ENCODE measurements at places on chromosomes 3 and 15.

DNA sequence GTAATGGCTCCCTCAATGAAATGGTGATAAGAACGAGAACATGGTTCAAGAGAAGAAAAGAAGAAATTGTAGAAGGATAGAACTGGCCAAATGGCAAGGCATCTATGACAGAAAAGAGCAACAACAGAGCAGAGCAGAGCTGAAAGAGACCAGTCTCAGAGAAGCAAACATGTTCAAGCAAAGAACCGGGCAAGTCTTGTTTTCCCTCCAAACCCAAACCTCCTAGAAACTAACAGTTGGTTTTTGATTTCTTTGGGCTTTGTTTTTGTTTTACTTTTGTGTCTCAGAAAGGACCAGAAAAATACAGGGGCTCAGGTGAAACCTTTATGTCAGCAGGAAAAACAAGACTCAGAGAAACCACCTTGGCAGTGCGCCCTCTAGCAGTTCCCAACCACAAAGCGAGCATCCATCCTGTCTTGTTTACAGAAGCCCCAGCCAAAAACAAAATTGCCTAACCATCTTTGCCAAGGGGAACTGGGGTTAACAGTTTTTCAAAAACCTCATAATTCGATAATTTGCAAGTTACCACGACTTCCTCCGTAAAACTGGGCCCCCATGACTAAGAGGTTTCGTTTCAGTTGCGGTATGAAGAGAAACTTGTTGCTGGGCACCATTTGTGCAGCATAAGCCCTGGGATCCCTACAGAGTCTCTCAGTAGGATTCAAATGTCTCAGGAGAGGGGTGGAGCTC is 159.2 kb upstream of the SLC24A5 start:
- DNase-seq = peak; percentile 25

- DNase-seq = no peak
These were observed 4.3 kb downstream of the RNU6-1 start for GRCh38 chr15:67835297-67836133.

DNA sequence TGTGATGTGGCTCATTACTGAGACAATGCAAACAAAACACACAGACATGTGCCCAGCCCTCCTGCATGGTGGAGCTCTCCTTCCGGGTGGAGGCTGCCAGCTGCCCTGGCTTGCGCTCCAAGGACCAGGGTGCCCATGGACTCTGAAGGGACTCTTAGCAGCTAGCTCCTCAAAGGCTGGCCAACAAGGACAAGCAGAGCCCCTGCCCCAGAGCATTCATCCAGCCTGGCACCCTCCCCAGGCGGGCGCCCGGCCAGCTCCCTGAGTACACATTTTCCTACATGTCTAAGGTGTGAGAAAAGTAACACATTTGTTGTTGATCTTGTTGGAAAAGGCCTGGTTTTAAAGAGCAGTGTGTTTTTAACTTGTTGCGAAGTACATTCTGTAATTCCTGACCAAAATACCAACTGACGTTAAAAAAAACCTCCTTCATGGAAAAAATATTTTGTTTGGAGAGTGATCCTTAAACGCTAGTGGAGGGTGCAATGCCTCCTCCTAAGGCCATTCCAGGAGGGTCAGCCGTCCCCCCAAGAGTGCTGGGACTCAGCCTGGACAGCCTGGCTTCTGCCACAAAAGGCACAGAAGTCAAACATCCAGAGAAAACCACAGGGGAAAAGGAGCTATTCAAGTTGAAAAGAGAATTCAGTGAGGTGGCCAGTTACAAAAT is 86.9 kb downstream of the KLF15 start:
- no peak for DNase-seq

GRCh38 chr3:420584-420983 is 224.0 kb downstream of the CHL1 start:
- no peak for DNase-seq

DNA sequence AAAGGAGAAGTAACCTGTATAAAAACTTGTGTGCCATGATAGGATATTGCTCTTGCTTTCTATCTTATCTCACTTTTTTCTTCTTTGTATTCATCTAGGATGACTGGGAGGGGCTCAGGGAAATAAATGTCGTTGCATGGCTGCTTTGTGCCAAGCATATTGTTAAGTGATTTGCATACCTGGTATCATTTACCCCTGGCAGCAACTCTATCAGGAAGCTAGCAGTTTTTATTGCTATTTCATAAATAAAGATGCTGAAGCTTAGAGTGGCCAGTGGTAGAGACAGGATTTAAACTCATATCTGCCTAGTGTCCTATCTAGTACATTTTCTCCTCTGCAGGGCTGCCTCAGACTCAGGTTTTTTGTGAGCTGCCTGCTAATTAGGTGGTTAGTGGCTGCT is 253.3 kb downstream of the PTPRG start:
- DNase-seq = no peak

- DNase-seq = no peak
These were observed 12.1 kb upstream of the TEX9 start for GRCh38 chr15:56353119-56353518.

GRCh38 chr3:160451602-160452001 is 2.0 kb upstream of the TRIM59 start:
- DNase-seq = no peak

DNA sequence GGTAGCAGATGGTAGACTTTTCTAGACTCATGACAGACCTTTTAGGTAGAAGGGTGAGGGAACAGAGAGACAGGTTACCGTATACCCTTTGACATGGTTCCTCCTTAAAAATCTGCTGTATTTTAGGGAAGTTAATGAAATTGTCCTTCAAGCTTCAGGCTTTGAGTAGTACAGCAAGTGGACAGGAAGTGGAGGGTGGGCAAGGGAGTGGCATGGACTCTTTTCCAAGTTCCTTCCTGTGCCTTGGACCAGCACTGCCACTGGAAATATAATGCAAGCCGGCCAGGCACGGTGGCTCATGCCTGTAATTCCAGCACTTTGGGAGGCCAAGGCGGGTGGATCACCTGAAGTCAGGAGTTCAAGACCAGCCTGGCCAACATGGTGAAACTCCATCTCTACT is 156.1 kb upstream of the LRRFIP2 start:
- no peak for DNase-seq

- DNase-seq = no peak
These were observed 32.5 kb upstream of the TBL1XR1 start for GRCh38 chr3:177229791-177230190.

GRCh38 chr15:35932531-35932930 is 386.6 kb upstream of the DPH6 start:
- DNase-seq = no peak

GRCh38 chr15:90838139-90838538 is 30.2 kb upstream of the FURIN start:
- no peak for DNase-seq

GRCh38 chr15:69780981-69781380 is 316.7 kb downstream of the TLE3 start:
- DNase-seq = no peak

GRCh38 chr3:14335774-14336748 is 66.3 kb upstream of the SLC6A6 start:
- no peak for DNase-seq
